ENCODE measurements at places on chromosomes 4 and X.

DNA sequence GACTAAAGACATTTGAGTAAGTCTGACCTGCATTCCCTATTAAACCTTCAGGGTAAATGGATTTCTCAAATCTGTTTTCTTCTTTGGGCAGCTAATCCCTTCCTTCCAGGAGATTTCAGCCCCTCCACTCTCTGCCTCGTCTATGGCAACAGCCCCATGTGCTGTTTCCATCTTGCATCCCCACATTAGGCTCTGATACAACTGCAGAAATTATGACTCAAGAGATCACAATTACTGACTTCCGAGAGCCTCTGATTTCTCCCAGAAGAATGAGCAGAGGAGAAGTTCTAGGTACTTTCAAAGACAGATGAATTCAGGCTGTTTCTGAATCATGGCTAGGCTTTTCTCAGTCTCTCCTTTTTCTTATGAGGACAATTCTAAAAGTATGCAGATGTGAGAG, 38.7 kb downstream of the RAI2 start:
- ATAC-seq, result no peak

DNA sequence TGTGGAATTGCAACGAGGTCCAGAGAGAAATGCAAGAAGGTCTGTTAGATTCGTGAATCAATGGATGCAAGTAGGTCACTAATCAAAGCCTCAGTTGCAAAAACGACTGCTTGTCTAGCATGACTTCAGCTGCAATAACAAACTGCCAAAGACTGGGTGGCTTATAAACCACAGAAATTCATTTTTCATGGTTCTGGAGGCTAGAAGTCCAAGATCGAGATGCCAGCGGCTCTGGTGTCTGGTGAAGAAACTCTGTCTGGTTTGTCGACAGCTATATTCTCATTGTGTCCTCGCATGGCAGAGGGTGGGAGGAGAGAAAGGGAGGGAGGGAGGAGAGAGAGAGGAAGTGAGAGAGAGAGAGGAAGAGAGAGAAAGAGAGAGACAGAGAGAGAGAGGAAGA, 114.7 kb downstream of the MXRA5 start:
- ATAC-seq, result no peak

GRCh38 chrX:8042304-8042703, 115.1 kb upstream of the PNPLA4 start:
- ATAC-seq, result peak; percentile 50

DNA sequence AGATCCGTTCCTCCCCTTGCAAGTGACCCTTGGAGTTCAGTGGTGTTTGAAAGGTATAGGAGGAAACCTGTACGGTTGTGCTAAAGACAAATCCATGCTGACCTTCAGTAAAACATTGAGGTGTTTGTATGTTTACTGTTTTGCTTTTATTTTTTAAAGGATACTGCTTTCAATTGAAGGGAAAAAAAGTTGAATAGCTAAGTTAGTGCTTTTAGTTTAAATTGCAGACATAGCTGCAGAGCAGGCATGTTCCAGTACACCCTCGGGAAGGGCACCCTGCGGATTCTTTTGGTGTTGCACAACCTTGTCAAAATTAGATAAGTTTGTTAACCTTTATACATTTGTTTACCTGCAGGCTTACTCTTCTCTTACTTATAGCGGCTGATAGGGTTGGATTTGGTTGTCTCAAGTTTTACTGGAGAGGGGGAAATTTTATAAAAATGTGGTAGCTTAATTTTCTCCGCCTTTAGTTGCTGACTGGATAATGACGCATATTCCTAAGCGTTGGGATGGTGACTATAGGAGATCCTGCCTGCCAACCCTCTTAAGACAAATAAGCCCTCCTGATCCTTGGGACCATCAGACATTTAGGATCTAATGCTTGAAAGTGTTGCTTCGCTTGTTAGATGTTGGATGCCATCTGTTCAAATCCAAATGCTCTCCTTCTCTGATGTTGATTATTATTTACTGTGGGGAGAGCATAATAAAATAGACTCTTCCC, 2.0 kb downstream of the RAPGEF2 start:
- no peak for ATAC-seq

DNA sequence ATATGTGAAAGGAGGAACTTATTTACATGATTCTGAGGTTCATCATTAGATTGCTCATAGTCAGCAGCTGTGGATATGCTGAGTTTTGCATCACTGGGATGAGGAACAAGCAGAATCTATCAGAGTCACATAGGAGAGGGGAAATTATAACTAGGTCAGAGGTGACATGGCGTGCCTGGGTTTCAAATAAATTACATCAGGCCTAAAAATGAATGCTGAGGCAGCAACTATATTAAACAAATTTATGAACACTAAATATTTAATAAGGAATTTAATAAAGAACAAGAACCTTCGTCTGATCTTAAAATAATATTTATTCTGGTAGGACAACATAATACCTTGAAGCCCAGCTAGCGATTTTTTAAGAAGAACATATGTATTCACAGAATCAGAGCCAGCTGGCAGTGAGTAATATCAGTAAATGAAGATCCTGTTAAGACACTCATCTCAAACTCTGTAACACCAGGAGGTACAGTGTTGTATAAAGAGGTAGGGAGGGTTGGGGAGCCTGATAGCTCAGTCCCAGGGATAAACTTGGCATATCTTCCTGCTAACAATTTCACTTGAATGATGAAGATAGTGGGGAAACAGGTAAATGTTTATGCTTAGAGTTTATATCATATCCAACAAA, 60.9 kb upstream of the HS3ST1 start:
- ATAC-seq, result no peak

- ATAC-seq, result no peak
These were observed 123.4 kb downstream of the AMELX start for GRCh38 chrX:11416600-11416999.

GRCh38 chr4:1451106-1451751, 45.0 kb upstream of the NKX1-1 start:
- no peak for ATAC-seq
